Stimulated activated CD4-positive, alpha-beta T cell treated with anti-CD3 and anti-CD28 coated beads, Interleukin-2, amount 100 ng/mL, for 4 hours (primary cell): ENCODE measurements at places on chromosomes 7 and 10.

GRCh38 chr10:133481086-133481643, 27.4 kb downstream of the SCART1 start:
- DNase-seq = no peak

DNA sequence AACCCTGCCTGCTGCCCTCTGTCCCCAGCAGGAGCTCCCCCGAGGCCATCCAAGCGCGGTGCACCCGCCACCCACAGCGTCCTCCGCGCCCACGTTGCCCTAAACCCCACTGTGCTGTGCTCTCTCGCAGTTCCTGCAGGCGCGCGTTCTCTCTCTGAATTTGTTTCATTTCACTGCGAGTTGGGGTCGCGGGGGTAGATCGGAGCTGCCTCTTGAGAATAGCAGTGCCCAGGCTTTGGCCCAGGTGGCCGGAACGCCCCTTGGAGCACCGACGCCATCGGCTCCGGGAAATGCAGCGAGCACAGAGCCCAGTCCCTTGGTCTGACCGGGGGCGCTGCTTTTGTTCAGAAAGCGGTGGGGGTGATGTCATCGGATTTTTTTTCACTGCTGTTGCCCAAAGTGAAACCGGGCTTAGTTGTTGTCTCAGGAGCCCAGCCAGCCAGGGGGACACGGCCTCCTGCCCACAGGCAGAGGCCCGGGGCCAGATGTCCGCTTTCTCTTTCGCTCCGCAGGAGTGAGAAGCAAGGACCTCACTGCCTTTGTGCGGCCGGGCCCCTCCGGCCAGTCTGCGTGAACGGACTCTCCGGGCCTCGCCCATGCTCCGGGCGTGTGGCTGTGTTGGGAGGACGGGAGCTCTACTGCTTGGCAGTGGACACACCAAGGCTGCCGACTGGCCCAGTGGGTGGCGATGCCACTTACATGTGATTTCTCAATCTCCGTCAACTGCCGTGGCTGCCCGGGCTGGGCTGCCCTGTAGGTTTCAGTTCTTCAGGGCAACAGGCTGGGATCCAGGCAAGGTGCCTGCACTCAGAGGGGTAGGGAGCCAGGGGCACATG, 43.1 kb downstream of the FOXK1 start:
- DNase-seq = peak; percentile 39

- DNase-seq = no peak
Observed at GRCh38 chr7:90661290-90662151, 65.4 kb downstream of the CDK14 start.

DNA sequence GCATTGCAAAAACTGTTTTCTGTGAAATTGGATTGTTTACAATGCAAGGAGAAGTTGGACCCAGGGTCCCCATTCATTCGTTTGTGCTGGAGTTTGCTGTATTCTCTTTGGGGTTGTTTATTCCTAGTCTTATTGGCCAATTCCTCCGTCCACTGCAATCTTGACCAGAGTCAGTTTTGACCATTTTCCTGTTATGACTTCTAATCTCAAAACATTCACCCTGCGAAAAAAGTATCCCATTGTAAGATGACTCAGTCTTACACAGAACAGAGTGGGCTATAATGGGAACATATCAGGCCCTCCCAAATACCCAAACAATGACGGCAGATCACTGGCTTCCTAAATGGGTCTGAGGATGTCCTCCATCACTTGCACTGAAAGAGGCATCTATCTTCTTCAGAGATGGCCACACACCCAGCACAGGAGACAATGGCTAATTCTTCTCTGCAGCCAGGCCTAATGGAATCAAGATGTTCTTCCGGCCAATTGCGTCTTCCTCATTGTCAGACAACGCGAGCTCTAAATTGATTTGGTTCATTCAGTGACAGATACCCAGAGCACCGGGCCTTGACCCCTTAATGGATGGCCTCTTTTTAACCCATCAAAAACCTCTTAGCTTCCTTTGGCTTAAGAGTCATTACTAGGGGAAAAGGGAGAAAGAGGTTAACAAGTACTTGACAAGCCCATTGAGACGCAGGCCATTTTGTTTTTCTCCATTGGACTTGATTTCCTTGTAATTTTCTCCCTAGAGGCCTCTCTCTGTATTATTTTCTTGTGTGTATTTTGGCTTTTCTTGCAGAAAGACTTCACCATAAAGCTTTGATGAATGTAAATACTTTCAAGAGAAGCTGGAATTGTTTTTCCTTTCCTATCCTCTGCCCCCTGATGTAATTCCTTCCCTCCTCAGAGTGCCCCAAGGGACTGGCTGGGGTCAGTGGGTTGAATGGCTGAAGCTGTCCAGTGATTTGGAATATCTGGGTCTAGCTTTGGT, 129.6 kb downstream of the PRPF18 start:
- no peak for DNase-seq

GRCh38 chr7:139870380-139870779, 41.3 kb downstream of the TBXAS1 start:
- no peak for DNase-seq

- DNase-seq = no peak
Observed at GRCh38 chr7:170551-171363, 21.6 kb upstream of the FAM20C start.

DNA sequence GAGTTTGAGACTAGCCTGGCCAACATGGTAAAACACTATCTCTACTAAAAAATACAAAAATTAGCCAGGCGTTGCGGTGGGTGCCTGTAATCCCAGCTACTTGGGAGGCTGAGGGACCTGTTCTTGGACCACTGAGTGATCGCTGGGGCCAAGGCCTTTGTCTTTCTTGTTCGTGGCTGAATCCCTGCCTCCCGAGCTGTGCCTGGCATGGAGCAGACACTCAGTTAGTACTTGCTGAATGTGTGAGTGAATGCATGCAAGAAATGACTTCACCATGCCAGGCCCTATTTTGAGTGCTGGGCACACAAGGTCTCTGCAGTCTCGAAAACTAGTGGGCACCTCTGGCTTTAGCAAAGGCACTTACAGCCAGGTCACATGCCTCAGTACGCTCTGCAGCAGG, 85.1 kb downstream of the HIP1 start:
- no peak for DNase-seq

DNA sequence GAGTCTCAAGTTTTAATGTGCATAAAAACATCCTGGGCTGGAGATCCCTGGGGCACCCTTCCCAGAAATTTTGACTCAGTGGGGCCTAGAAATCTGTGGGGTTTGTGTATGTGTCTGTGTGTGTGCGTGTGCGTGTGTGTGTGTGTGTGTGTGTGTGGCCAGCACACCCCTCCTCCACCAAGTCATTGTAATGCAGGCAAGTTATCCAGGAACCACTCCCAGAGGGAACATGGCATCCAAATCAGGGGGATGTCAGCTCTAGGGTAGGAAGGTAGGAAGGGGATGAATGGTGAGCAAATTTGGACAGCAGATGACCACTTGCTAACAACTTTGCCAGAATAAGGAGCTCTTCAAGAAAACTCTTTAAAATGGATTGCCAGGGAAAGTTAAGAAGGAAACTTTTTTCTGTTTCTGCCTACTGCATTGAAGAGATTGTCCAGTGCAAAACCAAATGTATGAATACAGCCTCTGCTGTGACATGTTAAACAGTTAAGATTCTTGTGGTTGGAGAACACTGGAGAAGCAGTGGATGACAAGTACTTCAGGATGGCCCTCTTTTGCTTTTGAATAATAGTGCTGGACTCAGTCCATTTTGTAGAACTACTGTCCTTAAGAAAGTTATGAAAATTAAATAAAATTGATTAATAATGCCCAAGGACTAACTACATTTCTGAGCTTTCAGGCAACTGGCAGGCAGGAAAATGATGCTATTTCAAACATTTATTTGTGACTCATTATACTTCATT, 12.3 kb downstream of the STAMBPL1 start:
- DNase-seq = no peak

GRCh38 chr7:73963252-73963822, 64.6 kb upstream of the ELN start:
- no peak for DNase-seq

DNA sequence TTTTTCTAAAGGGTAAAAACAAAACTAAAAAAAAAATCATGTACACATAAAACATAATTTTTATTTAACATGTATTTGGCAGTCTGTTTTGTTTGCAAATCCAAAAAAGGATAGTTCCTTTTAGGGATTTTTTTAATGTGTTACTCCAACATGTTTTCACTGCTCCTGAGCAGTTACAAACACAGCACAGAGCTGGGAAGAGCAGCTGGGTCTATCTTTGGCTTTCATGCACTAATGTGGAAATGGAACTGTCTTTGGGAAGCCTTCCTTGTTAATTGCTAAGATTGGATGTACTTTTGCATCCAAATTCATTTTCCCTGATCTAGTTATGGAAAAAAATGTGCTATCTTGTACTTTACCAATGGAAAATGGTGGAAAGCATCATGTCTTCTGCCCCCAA, 1035.1 kb downstream of the CNTNAP2 start:
- DNase-seq = no peak

GRCh38 chr10:110172155-110172554, 35.2 kb upstream of the MXI1 start:
- no peak for DNase-seq

DNA sequence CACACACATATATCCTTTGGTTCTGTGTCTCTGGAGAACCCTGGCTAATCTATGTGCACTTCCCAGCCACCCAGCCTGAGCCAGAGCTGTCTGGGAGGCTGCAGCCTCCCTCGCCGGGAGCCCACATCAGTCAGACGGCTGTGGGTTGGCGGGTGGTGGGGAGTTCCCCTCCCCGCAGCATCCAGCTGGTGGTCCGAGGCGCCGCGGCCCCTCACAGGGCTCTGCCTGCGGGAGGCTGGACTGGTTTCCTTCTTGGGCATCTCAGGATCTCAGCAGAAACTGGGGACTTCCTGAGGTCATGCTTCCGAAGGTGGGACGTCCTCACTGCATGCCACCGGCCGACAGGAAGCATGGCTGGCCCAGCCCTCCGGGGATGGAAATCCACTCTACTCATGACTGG, 22.0 kb upstream of the PSMG3 start:
- DNase-seq = no peak

DNA sequence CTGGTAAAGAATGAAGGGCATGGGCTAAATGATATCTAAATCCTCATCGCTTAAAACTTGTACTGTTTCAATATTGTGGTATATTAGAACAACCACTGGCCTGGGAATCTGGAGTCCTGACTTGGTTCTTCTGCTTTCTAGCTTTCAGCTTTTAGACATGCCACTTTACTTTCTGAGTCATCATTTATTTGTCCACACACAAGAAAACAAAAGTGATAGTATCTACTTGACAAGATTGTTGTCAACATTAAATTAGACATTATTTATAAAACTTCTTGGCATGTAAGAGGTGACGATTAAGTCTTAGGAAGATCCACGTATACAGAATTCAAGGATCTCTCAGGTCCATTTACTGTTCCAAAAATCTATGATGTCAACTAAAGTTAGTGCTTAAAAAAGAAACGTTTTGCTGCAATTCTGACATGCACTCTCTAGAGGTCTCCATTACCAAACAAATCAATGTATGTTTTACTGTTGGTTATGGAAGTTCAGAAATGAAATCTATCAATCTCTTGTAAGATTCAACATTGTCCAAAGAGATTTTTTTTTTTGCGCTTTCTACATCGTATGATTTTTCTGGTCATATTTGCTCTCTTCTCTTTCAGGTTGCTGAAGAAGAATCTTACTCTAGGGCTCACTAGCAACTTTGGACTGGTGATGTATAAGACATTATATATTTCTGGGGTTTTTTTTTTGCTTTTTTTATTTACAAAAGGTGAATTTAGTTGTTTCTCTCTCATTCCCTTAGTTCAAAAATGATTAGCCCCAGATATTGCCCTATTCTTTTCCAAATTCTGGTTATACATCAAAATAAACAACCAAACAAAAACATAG, 53.6 kb upstream of the DYNC1I1 start:
- DNase-seq = no peak

DNA sequence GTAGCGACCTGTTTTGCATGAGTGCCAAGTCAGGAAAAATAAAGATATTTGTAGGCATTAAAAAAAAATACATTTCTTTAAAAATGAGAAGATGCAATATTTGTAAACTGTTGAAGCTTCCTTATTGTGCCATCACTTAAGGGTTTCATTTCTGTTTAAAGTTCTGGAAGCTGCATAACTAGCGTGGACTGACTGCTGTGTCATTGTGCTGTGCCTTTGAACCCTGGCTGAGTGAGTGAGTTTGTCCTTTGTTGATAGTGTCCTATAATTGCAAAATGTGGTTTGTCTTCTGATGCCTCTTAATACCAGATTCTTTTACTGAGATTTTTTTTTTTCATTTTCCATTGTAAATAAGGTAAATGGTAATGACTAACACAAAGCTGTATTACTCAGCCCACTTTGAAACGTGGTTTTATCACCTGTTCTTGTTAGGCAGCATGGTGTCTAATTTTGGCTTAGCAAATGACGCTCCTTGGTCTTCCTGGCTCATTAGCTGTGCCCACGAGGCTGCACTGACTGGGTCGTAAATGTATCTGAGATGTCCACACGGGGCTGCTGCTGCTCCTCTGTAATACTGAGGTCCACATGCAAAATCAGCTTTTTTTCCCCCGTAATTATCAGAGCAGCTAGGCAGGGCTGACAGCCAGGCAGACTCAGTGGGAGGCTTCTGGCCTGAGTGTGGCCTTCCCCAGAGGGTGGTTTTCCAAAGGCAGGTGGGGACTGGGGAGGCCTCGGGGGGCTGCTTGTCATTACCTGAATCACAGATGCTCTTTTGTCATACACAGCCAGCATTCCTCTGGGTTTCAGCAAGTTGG, 14.8 kb downstream of the ZSCAN25 start:
- no peak for DNase-seq

- no peak for DNase-seq
Observed at GRCh38 chr10:44937196-44938005, 22.2 kb upstream of the RASSF4 start.

DNA sequence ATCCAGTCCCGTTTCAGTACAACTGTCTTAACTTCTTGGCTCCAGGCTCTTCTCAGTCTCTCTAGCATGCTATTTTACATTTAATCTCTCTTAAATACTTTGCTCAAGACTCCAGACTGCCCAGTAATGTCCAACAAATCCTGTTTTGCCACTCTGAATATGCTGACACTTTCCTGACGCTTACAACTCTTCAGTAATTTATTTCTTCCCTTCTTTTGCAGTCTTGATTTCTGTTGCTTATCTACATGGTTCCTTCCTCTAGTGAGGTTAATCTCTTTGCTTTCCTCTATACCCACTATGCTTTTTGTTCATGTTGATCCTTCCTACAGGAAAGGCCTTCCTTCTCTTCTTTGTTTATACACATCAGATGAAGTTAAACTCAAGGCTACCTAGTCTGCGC, 23.7 kb downstream of the UMAD1 start:
- no peak for DNase-seq
